ENCODE measurements at places on chromosomes 5 and 9. TPM values are rescaled to one million over a fixed set of nuclear protein-coding genes. Genes with fewer than 3 reads are reported as not detected.

DNA sequence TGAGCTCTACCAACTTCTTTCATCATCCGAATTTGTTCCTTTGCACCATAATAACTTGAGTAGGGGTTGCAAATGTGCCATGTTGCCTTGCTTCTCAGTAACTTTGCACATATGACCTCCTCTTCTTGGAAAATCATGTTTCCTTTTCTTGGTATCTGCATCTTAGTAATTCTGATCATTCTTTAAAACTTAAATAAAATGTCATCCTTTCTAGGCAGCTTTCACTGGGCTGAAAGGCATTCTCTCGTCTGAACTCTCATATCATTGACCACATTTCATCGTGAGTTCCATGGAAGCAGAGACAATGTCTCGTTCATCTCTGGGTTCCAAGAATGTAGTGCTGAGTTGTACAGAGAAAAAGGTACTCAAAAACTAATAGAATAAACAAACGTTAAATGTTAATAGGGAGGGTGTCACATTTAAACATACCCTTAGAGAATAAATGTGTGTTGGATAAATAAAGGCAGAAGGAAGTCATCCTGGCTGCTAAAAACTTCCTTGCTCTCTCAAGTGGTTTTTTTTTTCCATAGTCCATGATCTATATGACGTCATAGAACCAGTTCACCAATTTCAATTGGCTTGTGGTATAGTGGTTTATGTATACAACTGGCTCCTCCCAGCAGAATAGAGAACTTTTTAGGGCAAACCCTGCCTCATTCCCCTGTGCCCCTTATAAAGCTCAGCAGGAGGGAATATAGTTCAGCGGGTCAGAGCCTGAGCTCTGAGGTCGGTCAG is 218.1 kb upstream of the TRIM32 start:
- no peak for ATAC-seq

DNA sequence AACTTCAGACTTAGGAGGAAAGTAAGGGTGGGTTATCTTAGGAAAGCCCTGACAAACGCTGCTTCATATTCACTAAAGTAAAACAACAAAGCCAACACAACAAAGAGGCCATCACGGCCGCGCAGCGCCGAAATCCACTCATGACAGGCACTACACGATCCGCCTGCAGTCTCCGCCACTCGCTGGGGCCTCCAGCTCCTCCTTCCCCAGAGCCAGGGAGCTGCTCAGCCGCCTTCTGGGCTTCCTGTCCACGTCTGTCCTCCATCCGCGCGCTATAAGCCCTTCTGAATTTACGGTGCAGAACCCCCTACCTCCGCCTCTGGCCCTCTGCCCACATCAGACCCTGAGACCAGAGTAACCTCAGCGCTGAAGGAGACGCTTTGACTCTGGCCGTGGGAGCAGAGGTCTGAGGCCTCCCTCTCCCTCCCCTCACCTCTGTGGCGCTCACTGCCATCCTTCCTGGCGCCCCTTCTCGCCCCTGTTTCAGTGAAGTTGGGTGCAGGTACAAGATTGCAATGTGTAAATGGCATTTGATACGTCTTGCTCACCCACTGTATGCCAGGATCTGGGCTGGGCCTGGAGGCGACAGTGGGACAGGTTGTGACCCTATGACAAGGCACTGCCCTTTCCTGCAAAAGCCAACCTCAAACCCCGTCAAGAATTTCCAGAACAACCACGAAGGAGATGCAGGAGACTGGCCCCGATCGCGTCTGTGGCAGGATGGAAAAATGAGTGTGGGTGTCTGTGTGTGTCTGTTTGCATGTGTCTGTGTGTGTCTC is 74.9 kb upstream of the PHYKPL start:
- no peak for ATAC-seq

- ATAC-seq = peak; percentile 96
Measured at GRCh38 chr5:177194268-177194667, 60.7 kb downstream of the NSD1 start.

DNA sequence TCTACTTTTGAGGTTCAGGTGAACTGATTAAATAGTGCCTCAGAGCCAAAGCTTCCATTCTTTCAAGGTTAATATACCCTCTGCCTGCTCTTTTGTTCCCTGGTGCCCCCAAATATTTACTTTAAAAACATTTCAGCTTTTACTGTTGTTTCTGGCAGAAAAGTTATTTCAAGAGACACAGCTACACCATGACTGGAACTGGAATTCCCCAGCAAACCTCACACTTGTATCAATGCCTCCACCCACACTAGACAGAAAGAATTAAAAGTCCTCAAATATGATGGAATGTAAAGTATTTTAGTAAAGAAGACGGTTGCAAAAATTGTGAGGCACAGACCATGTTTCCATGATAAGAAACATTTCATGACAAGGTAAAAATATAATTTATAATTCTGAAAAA is 720.2 kb upstream of the TYRP1 start:
- ATAC-seq = no peak

DNA sequence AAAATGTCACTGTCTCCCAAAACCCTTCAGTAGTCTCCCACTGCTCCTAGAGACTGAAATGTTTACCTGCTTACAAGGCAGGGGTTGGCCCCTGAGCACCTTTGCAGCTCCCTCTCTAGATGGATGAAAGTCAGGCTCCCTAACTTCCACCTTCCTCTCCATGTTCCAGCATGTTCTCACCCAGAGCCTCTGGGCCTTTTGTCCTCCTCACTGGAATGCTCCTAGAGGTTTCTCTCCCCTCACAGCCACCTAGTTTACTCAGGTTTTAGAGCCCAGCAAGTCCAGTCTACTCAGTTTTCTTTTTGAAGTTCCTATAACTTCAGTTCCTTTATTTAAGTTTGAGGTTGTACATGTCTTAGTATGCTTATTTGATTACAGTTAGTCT is 815 bp upstream of the URM1 start:
- ATAC-seq = peak; percentile 13

GRCh38 chr5:169004551-169004950 is 296.4 kb downstream of the SLIT3 start:
- no peak for ATAC-seq

GRCh38 chr9:76463211-76463610 is 4.2 kb downstream of the GCNT1 start:
- ATAC-seq = no peak

GRCh38 chr5:87260604-87261192 is 7.0 kb upstream of the RASA1 start:
- ATAC-seq = no peak

DNA sequence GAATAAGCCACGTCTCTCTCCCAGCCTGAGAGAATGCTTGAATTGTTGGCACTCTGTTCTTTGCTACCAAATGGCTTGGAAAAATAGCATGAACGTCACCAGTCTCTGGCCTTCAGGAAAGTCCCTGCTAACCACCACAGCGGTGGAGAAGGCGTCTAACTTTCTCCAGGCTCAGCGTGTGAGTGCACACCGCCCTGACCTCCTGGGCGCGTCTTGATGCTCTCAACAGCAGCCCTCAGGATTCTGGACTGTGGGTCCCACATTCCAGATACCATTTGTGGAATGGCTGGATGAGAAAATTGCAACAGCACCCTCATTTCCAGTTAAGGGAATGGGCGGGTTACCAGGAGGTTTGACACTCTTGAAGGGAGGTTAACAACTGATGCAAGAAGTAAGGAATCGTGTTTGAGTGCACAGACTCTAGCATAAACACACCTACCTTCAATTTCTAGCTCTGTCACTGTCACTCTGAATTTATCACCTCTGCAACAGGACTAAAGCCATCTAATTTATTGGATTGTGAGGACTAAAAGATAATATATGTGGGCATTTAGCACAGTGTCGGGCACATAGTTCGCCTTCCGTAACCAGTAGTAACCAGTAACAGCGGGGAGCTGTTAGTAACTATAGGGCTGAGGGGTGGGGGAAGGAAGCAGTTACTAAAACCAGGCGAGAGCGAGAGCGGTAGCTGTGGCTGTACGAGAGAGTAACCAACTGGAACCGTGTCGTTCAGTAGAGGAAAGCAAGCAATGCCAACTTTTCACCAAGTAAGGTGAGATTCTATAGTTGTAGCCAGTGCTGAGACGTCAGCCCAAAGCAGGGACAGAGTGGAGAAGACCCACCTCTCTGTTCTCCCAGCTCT is 807 bp upstream of the PLGRKT start:
- peak; percentile 34 for ATAC-seq

GRCh38 chr5:39760385-39761198 is 335.8 kb upstream of the DAB2 start:
- no peak for ATAC-seq

- peak; percentile 43 for ATAC-seq
Measured at GRCh38 chr9:135416664-135417290, 62.8 kb upstream of the PPP1R26 start.

- ATAC-seq = no peak
Measured at GRCh38 chr5:90878081-90878480, 319.5 kb downstream of the ADGRV1 start.

- ATAC-seq = no peak
Measured at GRCh38 chr5:174692982-174693422, 31.4 kb upstream of the MSX2 start.

GRCh38 chr9:93134015-93134739 is at the start of gene NINJ1:
NINJ1 (minus strand) TSS chr9:93134251; CDS start chr9:93134217, 34 bp downstream.
- peak; percentile 65 for ATAC-seq

- no peak for ATAC-seq
Measured at GRCh38 chr9:90871327-90871935, 69.8 kb downstream of the SYK start.

GRCh38 chr5:164377746-164378145 is 872.3 kb downstream of the MAT2B start:
- no peak for ATAC-seq

GRCh38 chr5:135149956-135150723 is 116.1 kb upstream of the PITX1 start:
- no peak for ATAC-seq

GRCh38 chr5:124634228-124634739 is 112.2 kb downstream of the ZNF608 start:
- ATAC-seq = no peak

GRCh38 chr5:150503386-150503785 is 4.5 kb upstream of the NDST1 start:
- ATAC-seq = no peak

- ATAC-seq = no peak
Measured at GRCh38 chr5:157285310-157286035, 19.6 kb downstream of the CYFIP2 start.

- no peak for ATAC-seq
Measured at GRCh38 chr5:105168806-105169205, 1606.2 kb upstream of the NUDT12 start.

- ATAC-seq = no peak
Measured at GRCh38 chr5:128506643-128507042, 31.4 kb downstream of the FBN2 start.

- no peak for ATAC-seq
Measured at GRCh38 chr9:107029146-107029545, 166.2 kb downstream of the ZNF462 start.

DNA sequence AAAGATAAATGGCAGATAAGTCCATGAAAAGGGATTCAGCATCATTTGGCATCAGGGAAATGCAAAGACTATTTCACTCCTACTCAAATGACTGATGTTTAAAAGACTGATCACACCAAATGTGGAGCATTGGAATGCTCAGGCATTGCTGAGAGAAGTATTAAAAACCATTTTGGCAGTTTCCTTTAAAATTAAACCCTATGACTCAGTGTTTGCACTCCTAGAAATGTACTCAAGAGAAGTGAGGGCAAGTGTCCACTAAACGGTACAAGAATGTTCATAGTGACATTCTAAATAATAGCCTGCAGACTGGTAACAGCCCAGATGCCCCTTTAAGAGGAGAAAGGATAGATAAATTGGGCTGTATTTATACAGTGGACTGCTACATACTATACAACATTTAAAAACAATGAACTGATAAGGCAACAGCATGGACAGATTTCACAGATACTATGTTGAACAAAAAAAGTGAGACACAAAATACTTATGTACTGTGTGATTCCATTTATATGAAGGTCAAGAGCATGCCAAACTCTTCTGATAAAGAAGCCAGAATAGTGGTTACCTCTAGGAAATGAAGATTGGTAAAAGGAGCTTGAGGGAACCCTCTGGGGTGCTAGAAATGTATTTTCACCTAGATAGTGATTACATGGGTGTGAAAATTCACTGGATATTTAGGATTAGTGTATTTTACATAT is 24.6 kb downstream of the APC start:
- no peak for ATAC-seq

DNA sequence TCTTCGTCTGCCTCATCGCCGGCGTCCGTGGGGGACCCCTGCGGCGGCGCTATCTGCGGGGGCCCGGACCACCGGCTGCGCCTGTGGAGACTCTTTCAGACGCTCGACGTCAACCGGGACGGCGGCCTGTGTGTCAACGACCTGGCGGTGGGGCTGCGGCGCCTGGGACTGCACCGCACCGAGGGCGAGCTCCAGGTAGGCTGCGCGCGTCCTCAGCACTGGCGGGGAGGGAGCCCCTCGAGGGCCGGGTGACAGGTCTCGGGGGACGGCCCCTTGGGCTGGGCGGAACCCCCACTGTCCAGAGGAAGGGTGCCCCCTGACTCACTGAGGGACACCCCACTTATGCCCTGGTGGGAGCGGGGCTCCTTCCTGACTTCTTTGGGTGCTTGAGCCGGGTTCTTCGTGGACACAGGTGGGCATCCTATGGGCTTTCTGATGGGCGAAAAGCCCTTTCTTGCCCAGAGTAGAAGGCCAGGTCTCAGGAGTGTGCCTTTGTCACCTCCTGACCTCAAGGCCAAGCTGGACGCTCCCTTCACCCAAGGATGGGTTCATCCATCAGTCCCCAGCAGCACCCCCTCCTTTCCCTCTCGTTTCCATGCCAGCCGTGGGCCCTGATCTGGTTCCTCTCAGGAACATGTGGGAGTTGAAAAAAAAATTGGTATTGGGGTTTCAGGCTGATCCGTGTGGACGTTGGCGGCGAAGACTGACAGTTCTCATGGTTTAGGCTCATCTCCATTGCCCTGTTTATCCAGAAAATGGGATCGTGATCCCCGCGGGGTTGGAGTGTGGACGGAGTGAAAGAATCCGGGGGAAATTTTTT is 564 bp downstream of the SLC25A25 start:
- ATAC-seq = peak; percentile 3

DNA sequence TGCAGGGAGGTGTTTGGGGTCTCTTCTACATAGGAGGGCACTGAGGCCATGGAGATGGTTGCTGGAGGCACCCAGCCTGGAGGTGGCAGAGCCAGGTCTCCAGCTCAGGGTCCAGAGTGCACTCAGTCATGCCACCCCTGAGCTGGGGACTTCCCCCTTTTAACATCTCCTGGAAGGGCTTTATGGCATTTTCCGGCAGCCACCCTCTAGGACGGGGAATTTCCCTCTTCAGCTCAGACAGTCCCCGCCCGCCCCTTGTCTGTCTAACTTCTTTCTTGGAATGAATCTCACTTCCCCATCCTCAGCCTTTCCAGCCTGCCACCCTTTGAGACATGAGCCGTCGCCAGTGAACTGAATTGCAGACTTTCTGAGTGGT is 49.9 kb downstream of the COL15A1 start:
- ATAC-seq = peak; percentile 24

Gene UNC5A
- not detected for total RNA-seq

Gene CSF1R
- total RNA-seq = 2.7 TPM

Gene MPDZ
- total RNA-seq = 2.2 TPM

Gene ARL10
- 4.2 TPM for total RNA-seq

Gene LHX6
- 1.3 TPM for total RNA-seq

Gene ORM2
- total RNA-seq = 0.36 TPM

Gene PCDHGA4
- total RNA-seq = 0.48 TPM

Gene CPLANE1
- 5.7 TPM for total RNA-seq

Gene SPATA6L
- total RNA-seq = 3.1 TPM

Gene TMEM267
- total RNA-seq = 8.8 TPM

Gene TPRN
- total RNA-seq = 20.5 TPM

Data from esophagus mucosa (tissue), 1 donor.